ENCODE measurements at places on chromosomes 6 and 20.

DNA sequence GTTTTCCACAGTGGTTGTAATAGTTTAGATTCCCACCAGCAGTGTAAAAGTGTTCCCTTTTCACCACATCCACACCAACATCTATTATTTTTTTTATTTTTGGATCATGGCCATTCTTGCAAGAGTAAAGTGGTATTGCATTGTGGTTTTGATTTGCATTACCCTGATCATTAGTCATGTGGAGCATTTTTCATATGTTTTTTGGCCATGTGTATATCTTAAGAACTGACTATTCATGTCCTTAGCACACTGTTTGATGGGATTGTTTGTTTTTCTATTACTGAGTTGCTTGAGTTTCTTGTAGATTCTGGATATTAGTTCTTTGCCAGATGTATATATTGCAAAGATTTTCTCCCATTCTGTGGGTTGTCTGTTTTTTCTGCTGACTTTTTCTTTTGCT is 820.1 kb downstream of the TENT5A start:
- DNase-seq = no peak

- DNase-seq = no peak
These were observed 112.5 kb downstream of the JPH2 start for GRCh38 chr20:44074252-44075151.

DNA sequence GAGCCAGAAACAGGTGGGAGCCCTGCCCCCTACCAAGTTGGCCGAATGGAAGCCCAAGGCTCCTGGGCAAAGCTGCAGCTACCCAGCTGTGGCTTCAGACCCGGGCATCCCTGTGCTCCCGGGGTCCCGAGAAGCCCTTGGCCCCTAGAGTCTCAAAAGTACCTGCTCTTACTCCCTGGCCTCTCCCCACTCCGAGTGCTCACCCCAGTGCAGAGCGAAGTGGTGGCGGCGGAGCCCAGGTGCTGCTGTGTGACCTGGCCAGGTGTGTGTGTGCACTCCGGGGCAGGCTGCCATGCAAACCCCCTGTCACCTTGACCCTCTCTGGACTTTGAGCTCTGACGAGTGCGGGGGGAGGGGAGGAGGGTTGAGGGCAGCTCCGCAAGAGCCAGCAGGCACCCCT is 493.8 kb upstream of the MANEA start:
- no peak for DNase-seq

DNA sequence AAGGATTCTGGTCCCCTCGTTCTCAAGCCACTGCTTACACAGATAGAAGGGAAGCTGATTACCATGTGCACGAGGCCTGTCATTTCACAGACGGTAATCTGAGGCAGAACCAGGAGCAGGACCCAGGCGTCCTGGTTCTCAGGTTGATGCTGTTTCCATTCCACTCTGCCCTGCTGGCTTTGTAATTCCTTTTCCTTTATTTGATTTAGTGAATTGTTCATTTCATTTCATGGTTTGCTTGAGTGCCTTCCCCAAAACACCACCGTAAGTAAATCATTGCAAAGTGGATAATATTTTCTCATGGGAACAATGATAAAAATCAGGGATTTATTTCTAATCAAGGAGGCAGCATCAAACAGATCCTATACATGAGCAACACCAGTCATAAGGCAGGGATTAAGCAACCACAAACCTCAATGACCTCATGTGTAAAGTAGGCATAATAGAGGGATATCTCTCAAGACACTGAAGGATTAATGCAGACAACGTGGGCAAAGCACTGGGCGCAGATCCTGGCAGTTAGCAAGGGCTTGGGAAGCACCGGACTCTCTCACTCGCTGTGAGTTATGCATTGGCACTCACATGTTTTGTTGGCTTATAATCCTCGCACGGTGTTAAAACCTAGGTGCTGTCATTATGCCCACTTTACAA is 229.5 kb upstream of the FOXQ1 start:
- no peak for DNase-seq

DNA sequence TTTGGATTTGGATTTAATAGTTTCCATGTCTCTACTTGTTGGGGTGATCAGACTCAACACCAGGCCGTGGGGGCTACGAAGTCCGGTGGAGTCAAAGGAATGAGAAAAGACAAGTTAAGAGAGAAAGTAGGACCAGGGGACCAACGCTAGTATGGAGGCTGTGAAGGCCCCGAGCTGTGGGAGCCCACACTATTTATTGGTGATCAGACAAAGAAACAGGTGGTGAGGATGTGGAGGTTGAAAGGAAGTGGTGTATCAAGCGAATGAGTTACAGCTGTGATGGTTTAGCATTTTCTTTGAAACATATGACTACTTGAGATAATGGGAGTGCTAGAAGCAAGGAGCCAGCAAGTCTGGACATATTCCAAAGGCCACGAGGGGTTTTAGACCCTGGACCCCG is 62.4 kb downstream of the AKAP7 start:
- no peak for DNase-seq
